ENCODE measurements at places on chromosomes 2 and 18.
A peak's percentile ranks its signal among the peaks of the same experiment; 100 is the strongest.

DNA sequence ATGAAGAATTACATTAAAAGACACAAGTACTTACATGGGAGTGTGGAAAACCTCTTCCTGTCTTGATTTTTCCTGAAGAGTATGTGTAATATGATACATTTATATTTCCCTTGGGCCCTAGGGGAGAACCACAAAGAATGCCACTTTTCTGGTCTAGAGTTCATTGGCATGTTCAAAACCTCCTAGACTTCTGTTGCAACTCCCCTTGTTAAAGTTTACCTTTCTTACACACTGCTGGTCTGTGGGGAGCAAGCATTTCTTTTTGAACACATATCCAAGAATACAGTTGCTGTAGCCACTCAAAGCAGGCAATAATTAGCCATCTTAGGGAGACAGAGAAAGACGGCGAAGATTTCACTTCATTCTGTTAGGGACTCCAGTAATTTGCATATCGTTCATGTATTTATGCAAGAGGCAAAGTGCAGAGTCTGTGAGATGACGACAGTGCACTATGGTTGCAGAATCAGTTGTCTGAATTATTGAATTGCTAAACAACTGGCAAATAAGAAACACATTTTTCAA is 103.5 kb downstream of the NOL4 start:
- DNase-seq = no peak

GRCh38 chr18:51300912-51301311 is 103.4 kb upstream of the MEX3C start:
- DNase-seq = no peak

DNA sequence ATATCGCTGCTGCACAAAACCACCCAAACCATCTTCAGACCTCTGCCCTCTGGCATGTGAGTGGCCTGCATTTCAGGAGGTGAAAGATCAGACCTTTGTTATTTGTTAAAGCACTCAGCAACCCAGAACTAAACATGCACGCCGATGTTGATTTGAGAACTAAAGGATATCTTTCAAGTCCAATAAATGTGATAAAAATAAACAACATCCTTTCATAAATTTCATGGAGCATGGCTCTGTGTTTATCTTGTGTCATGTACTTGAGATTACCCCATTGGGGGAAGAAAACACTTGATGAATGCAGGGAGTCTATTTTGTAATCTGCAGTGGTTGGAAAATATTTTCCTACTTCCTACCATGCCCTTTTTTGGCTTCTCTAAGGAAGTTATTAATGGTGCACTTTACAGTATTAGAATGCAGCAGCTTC is 70.8 kb upstream of the GATA6 start:
- no peak for DNase-seq

- no peak for DNase-seq
Observed at GRCh38 chr2:85878719-85879370, 9.9 kb downstream of the ST3GAL5 start.

GRCh38 chr2:43707255-43708015 is 31.2 kb upstream of the C1GALT1C1L start:
- peak; percentile 48 for DNase-seq

DNA sequence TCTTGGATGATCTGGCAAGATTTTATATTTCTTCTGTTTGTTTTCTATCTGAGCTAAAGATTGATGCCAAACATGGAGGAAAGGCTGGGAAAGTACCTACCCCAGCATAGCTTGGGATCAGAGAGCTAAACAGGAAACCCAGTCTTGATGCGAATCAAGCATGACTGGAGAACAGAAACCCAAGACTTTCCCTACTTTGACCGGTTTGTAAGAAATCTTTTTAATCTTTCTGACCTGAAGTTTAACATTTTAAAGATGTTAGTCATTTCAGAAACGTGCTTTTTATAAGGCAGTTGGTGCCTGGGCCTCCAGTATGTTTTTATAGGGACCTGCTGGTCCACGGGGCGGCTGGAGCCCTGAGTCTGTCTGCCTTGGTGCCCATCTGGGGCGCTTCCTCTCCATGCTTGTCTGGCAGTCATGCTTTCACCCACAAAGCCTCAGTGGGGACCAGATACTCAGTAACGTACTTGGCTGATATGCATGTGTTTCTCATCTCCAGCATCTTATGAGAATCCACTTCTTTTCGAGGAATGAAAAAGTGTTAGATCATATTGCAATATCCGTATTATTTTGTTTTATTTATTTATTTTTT is 266.5 kb downstream of the PTGR3 start:
- DNase-seq = peak; percentile 31

DNA sequence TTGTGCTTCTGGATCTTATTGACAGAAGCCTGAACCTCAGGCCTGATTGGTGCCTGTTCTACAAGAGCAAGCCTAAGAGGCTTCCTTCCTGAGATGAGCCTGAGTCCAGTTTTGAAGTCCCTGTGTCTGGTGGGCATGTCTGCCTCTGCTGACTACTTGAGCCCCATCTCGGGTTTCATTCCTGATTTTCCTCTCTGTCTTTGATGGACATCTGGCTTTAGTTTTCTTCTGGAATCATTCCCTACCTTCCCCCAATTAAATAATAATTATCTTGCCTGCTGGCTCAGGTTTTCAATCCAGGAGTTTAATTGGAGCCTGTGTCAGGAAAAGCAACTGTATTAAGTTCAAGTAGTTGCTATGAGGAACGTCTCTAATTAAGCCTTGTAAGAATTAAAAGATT is 135.5 kb upstream of the MC4R start:
- DNase-seq = no peak

DNA sequence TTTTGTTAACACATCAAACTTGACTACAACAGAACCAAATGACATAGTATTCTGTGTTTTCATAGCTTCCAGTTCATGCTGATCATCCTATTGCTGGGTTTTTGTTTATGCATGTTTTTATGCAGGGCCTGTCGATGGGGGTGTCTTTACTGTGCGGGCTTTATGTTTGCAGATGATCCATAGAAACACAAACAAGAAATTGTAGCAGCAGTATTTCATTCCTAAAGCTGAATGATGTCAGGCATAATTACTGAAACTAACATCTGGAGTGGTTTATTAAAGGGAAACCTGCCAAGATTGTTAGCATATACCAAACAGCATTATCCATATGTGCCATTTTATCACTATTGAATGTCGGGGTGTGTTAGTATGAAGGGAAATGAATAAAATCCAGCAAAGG is 129.7 kb downstream of the PTPRM start:
- no peak for DNase-seq

DNA sequence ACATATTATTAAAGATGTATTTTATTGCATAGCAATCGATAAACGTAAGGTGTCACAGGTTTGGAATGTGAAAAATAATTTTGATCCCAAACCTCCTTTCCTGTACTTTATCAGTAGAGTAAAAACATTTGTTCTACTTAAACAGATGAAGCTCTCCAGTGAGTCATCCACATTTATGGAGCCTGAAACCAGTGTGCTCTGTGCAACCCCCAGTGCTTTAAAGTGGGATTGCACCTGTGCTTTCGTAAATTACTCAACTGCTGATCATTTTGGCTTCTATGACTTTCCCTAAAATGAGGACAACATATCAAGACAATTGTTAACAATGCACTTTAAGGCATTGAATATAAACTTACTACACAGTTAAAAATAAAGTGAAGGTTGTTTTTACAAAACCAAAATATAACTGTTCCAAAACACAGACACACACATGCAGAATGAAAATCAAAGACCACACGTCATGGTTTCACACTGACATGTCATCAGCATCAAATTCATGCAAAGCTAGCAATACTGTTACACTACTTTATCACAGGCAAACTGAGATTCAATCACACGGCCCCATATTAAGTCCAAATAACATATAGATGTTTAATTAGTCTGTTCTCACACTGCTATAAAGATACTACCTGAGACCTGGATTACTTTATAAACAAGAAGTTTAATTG is 9.7 kb downstream of the TMEM18 start:
- DNase-seq = no peak

DNA sequence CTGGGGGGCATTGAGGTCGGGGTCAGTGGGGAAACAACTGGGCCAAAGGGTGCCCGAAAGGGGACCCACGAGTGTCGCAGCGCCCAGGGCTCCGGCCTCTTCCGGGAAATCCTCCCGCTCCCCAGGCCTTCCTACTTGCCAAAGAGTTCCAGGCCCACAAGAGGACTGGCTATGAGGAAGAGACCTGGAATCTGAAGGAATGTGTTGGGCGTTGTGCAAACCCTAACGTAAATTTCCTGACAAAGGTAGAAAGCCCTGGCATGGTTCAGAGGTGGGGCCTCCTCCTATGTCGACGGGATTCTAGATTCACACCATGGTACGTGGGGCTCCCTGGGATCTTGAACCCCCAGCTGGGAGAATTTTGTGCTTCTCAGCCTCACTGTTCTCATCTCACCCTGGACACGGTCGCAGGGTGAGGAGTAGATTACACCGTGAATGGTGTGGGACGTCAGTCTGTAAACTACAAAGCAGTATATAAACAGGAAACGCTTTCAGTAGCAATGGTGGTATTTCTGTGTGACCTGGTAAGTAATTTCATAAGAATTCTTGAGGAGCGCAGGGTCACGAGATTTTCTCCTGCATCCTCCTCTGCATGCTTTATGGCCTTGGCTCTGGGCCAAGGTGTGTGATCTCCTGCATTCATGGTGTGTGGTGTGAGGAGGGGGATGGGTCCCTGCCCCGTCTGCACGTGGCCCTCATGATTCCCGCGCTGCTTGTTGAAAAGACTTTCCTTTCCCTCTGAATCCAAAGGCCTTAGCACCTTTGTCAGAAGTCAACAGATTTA is 868 bp downstream of the HSBP1L1 start:
- no peak for DNase-seq

DNA sequence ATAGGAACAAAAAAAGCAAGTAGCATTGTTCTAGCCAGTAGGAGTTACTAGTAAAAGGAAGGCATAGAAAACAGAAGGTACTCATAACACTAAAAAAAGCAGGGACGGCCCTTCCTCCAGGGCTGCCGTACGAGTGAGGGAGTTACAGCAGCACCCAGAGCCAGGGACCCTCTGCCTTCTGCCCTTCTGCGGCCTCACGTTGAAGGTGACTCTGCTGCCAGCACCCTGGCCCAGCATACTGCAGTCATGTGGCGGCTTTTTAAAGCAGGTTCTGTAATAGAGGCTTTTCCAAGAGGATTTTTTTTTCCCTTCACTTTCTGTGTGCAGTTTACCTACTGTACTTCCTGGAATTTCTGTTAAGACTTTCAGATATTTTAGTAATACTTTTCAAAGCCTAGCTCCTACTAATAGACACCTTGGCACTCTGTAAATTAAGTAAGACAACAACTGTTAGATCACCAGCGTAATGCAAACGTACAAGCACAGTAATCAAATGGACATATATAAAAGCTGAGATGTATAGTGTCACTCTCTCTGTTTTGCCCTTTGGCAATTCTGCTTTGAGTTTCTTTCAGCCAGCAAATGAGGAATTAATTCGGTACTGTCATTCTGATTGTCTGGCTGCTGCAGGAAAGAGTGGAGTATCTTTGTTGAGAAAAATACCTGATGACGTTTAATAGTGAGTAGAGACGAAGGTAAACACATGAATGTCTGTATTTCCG is 161.5 kb downstream of the PTGR3 start:
- DNase-seq = no peak

- no peak for DNase-seq
Observed at GRCh38 chr2:126653109-126653508, 2.8 kb upstream of the GYPC start.

DNA sequence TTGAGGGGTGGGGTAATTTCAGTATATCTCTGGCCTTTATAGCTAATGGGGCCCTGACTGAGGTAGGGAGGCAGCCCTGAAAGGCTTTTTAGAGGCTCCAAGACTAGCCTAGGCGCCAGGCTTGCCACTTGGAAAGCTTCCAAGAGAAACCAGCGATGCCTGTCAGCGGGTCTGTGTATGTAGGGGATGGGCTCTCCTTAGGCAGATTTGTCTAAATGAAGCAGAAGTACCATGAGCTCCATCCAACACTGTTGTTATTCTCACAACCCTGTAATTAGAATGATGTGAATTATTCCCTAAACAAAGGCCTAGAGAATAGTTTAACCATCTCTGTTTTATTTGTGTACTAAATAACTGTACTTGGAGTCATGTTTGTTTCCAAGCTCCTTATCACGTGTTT is 138.1 kb downstream of the B3GNT2 start:
- DNase-seq = no peak

DNA sequence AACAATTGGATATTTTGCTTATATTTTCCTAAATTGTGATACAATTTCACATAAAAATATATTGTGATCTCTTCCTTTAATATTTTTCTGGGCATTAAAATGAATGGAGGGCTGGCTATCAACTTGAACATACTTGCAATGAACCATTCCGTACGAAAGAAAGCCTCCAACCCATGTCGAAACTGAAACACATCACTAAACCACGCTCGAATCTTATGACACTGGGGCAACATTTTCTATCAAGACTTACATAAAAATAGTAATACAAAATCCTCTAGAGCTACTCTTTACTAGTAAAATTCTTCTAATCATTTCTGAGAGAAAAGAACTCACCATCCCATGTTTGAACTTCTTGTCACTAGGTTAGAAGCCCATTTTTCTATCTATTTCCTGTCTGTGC is 132.8 kb upstream of the DOK6 start:
- no peak for DNase-seq

- DNase-seq = no peak
Observed at GRCh38 chr2:207775473-207775872, 5.8 kb upstream of the FZD5 start.

- DNase-seq = no peak
Observed at GRCh38 chr2:106867196-106867953, 18.6 kb downstream of the ST6GAL2 start.

GRCh38 chr2:217431577-217432269 is 571.1 kb downstream of the TNS1 start:
- no peak for DNase-seq

DNA sequence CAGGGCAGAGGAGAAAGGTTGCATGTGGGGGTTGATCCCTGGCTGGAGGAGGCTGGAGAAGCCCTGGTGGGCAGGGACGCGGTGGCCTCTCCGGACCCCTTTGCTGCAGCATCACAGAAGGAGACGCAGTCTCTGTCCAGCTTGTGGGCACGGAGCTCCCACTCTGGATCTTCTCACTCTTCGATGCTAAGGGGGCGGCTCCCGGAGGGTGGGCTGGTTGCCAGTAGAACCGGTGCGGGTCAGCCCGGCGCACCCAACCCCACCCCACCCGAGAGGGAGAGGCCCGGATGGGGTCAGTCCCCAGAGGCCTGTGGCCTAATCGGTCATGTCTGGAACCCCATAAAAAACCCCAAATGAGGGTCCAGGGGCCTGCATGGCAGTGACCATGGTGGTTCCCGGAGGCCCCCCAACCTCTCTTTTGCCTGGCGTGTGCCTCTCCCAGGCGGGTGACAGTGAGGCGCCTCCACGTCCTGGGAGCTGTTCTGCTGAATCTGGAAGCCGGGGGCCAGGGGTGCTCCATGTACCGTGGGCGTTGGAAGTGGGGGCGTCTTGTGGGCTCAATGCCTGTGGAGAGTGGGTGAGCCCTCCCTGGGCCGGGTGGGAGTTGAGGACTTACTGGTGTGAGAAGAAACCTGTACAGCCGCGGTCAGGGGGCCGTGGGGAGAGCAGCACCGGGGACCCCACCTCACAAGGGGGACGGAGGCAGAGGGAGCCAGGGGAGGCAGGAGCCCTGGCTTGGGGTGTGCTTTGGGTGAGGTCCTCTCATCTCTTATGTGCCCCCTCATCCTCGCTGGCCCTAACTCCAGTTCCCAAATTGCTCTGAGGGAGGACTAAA is 79.6 kb downstream of the RTP5 start:
- no peak for DNase-seq

- no peak for DNase-seq
Observed at GRCh38 chr2:44955593-44956392, 14.3 kb downstream of the SIX3 start.

GRCh38 chr18:52325997-52326396 is 14.0 kb upstream of the DCC start:
- no peak for DNase-seq

Measured in BJ (cell line).